NCI-H187 (cell line): ENCODE measurements at places on chromosomes 16 and 17.

DNA sequence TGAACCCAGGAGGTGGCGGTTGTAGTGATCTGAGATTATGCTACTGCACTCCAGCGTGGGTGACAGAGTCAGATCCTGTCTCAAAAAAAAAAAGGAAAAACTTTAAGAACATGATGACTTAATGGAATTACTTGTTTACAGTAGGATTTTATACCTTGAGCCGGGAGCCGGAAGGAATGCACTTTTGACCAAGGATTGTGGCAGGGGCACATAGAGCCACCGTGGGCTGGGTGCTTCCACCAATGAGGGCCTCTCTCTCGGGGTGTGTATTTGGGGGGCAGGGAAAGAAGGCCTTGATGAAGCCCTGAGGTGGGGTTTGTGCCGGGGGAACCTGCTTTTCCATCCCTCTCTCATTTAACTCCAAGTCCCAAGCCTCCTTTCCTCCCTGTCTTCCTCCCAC lies 6.7 kb upstream of the NAGPA start:
- DNase-seq = no peak

- DNase-seq = no peak
These were observed 57.1 kb upstream of the ANKFN1 start for GRCh38 chr17:56096026-56096810.

- no peak for DNase-seq
These were observed 27.0 kb upstream of the NXPH3 start for GRCh38 chr17:49548506-49549310.

DNA sequence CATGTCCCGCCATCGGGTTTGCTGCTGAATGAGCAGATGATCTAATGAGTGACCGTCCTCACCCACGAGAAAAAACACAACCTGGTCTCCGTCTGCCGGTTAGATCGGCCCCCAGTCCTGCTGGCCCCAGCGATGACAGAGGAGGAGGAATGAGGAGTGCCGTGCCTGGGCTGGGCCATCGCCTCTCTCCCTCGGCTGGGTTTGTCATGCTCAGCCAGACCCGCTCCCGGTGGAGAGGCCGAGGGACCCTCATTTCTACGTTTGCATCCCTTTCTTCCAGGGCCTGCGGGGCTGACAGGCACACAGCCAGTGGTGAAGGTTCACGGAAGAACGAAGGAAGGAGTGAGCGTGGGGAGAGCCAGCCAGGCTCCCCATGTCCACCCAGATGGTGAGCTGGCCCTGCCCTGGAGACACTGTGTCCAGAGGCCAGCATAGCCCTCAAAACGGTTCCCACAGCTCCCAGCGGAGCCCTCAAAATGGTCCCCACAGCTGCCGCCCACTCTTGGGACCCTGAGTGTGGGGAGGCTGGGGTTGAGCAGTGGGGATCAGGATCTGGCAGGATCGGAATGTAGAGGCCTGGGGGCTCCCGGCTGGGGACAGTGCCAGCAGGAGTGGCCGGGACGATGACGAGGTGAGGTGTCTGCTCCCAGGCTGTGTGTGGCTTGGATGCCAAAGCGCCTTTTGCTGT lies 23.9 kb downstream of the CBFA2T3 start:
- DNase-seq = no peak

DNA sequence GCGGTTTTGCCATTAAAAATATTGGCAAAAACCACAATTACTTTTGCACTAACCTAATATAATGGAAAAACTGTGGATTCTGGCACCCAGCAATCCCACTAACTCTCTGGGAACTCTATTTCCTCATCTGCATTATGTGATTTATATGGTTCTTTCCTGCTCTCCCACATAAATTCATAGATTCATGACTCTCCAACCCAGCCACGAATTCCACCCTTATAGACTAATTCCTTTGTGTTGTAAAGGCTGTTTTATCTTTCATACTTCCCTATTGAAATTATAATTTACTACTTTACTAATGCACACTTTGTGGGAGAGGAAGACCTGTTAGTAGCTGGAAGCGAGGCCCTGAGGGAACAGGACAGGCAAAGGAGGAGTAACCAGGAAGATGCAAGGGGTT lies 88.4 kb upstream of the GNAO1 start:
- DNase-seq = no peak

DNA sequence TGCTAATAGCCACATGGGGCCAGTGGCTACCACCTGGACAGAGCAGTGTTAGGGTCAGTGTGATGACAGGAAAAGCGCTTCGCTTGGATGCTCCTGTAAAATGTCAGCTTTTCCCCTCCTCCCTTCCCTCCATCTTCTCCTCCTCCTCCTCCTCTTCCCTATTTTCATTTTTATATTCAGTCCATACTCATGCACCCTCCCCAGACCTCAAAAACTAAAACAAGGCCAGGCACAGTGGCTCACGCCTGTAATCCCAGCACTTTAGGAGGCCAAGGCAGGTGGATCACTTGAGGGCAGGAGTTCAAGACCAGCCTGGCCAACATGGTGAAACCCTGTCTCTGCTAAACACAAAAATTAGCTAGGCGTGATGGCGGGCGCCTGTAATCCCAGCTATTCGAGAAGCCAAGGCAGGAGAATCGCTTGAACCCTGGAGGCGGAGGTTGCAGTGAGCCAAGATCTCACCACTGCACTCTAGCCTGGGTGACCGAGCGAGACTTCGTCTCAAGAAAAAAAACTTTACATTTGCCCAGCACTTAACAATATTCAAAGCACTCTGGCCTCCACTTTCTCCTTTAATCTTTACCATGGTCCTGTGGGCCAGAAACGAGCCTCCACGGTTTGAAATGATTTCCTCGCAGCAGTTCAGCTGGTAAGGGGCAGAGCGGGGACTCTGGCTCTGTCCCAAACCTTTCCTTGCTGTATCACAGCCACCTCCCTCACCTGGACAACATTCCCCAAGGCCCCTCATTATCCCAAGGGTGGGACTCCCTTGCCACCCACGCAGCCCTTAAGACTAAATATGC lies 21.8 kb downstream of the ANKRD40 start:
- DNase-seq = no peak

GRCh38 chr17:36498155-36498554 lies 11.7 kb downstream of the ZNHIT3 start:
- no peak for DNase-seq

DNA sequence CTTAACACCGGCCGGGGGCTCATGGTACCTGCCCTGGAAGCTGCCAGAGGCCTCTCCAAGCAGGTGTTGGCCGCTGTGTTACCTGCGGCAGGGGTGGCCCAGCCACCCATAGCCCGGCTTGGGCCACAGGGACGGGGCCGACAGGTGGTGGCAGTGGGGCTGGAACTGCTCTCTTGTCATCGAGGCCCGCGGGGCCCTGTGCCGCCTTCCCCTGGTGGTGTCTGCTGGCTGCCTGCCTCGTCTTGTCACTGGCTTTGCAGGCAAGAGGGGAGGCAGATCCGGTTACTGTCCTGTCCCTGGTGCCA lies 27.1 kb downstream of the GSE1 start:
- DNase-seq = no peak

DNA sequence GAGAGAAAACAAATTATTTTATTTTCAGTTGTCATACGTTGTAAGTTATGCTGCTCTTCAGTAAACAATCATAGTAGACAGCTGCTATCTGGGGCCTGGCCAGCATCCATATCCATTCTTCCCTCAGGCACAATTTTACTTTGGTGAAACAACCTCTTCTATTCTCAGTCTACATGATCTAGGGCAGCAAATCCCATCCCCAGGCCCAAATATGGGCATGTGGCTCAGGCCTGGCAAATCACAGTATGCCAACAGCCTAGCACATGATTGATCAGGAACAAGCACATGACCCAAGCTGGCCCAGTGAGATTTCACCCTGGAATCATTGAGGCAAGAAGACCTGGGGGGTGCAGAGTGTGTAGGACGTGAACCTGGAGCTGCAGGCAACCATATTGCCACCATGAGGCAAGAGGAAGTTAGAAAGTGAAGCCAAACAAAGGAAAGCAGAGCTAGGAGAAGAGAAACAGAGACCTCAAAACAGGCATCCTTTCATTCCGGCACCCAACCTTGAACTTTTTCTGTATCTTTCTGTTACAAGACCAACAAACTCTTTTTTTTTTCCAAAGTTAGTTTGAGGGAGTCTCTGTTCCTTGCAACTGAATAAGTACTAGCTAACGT lies 10.3 kb upstream of the ABCC12 start:
- DNase-seq = no peak

GRCh38 chr16:66950437-66950836 lies 10.6 kb upstream of the CES3 start:
- no peak for DNase-seq

DNA sequence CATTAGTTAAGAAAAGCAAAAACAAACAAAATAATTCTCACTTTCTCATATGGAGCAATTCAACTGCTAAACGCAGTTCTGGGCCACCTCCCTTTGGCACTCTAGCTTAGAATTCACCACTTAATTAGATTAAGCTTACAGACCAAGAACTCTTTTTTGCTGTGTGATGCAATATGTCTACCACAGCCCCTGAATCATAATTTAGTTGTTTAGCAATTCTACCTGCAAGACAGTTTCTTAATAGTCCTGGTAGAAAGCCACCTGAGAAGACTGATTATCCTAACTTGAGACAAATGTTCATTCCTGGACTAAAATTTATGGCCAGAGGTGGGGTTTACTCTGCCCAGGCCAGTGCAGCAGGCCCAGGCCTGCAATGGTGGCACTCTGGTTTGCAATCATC lies 205.9 kb downstream of the HS3ST3A1 start:
- DNase-seq = no peak

GRCh38 chr17:83032781-83033180 lies 46.6 kb upstream of the METRNL start:
- DNase-seq = no peak

DNA sequence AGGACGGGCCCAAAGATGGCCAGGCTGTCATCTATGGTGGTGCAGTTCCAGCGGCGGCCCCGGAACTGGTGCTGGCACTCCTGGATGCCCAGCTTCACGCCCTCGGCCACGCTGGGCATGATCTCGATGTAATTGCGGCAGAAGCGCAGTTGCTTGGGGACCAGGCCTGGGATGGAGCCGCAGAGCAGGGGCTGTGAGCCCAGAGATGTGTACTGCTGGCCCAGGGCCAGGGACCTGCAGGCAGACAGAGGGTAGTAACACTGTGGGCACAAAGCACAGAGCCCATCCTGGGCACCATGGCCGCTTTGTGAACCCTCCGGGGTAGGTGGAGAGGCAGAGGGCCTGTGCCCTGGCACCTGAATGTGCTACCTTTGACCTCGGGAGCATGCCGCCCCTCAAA lies 44.8 kb downstream of the WNT3 start:
- DNase-seq = no peak
